Vagina (tissue), 2 donors: ENCODE measurements at places on chromosomes 5 and 9. TPM values are rescaled to one million over a fixed set of nuclear protein-coding genes. Genes with fewer than 3 reads are reported as not detected.

DNA sequence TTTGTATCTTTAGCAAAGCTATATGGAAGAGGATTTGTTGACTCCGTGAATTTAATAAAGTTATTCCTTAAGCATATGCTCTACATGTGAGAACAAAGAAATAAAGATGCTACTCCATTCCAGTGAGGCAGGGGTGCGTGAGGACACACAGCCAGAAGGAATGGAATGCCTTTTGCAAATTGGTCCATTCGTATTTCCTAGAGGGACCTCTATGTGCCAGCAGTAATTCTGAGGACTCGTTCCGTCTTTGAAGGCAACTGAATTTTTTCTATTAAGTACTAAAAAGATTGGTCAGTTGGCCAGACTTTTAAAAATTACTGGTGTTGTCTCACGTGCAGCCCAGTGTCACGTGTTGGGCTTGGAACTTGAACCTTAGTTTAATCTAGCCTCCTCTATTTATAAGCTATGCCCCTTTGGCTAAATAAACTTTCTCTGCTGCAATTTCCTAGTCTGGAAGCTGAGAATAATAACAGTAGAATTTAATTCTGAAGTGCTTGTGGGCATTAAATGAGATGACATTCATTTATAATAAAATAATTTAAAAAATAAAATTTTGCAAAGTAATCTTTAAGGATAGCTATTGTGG is 13.9 kb downstream of the RAI14 start:
- no peak overlapping the region for H3K27ac ChIP-seq
- peaks cover 24% of the 10 kb centered on the region for H3K4me1 ChIP-seq
- no peak overlapping the region for H3K4me3 ChIP-seq
- no peaks in the 10 kb centered on the region for H3K27me3 ChIP-seq
- no peaks in the 10 kb centered on the region for H3K36me3 ChIP-seq

- DNase-seq = no peak
- no peak overlapping the region for H3K4me3 ChIP-seq
- H3K27me3 ChIP-seq = no peaks in the 10 kb centered on the region
- H3K36me3 ChIP-seq = no peaks in the 10 kb centered on the region
Observed at GRCh38 chr5:66757219-66757833, 161.1 kb downstream of the MAST4 start.

GRCh38 chr5:54886866-54887265 is 98.5 kb downstream of the ESM1 start:
- H3K27me3 ChIP-seq = no peaks in the 10 kb centered on the region
- H3K36me3 ChIP-seq = no peaks in the 10 kb centered on the region
- H3K4me1 ChIP-seq = peaks cover 4% of the 10 kb centered on the region
- DNase-seq = no peak

DNA sequence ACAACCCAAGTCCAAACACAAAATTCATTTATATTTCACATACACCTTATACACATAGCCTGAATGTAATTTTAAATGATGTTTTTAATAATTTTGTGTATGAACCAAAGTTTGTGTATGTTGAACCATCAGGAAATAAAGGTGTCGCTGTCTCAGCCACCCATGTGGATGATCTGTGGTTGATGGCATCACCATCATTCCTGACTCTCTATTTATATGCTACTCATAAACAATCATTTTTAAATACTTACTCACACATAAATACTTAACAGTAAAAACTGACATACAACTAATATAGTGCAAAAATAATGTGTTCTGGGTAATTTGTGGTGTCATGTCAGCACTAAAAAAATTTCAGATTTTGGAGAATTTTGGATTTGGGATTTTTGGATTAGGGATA is 38.4 kb downstream of the SMC5 start:
- H3K36me3 ChIP-seq = peaks cover 25% of the 10 kb centered on the region
- no peaks in the 10 kb centered on the region for H3K4me1 ChIP-seq
- no peaks in the 10 kb centered on the region for H3K27me3 ChIP-seq
- no peak overlapping the region for H3K27ac ChIP-seq
- DNase-seq = no peak

GRCh38 chr5:76475936-76476335 is 72.9 kb downstream of the IQGAP2 start:
- no peaks in the 10 kb centered on the region for H3K27me3 ChIP-seq
- no peaks in the 10 kb centered on the region for H3K36me3 ChIP-seq
- no peak overlapping the region for H3K27ac ChIP-seq
- H3K4me1 ChIP-seq = no peaks in the 10 kb centered on the region
- no peak overlapping the region for H3K4me3 ChIP-seq
- no peak for DNase-seq

DNA sequence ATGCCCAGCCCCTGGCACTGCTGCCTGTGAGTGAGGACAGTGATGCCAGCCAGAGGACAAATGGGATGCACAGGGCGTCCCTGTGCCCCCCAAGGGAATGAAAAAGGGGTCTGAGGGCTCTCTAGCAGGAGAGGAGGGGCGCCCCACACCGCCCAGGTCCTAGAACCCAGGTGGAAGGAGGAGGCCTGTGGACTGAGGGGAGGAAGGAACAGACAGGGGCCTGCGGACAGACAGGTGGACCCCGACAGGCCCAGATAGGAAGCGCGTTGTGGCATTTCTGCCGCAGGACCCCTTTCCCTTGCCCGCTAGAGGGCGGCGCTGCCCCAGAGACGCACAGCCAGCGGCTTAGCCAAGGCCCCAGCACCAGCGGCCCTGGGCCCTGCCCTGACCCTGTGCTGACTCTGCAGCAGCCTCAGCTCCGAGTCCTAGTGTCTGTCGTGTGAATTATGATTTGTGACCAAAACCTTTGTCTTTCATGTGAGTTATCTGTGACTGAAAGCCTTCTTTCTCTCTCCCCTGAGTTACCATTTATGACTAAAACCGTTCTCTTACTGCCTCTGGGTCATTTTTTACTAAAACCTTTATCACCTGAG is 30.7 kb downstream of the TRIP13 start:
- no peak overlapping the region for H3K4me3 ChIP-seq
- H3K36me3 ChIP-seq = no peaks in the 10 kb centered on the region

DNA sequence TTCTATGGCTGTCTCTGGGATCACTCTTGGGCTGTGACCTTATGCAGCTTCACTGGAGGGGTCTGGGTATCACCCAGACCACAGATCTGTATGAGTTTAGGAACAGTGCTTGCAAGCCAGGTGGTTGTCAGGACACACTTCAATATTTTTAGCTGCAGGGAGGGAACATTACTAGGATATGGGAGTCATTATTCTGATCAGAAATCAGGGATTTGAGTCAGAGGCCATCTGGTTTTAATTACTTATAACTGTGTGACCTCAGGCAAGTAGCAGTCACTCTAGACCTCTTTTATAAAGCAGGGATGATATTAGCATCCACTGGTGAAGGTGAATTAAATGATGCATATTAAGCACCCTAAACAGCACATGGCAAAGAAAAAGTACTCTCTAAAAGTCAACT is 60.1 kb upstream of the NMUR2 start:
- H3K27me3 ChIP-seq = no peaks in the 10 kb centered on the region
- H3K4me1 ChIP-seq = no peaks in the 10 kb centered on the region
- no peak overlapping the region for H3K27ac ChIP-seq
- no peaks in the 10 kb centered on the region for H3K36me3 ChIP-seq

DNA sequence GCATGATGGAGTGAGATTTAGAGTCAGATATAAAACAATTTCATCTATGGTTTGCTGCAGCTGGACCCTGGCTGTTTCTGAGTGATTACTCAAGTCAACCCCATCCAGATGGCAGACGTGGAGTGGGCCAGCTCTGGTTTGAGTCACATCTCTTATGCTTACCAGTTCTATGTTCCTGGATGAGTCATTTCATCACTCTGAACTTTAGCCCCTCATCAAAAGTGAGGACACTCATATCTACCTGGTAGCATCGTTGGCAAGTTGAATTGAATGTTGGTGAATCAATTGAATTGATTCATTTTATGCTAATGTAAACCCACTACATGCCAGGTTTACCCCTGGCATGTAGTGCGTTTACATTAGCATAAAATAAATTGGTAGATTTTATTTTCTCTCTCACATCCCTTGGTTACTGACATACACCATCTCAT is 176.4 kb downstream of the FGF18 start:
- no peak overlapping the region for H3K4me3 ChIP-seq
- H3K27me3 ChIP-seq = no peaks in the 10 kb centered on the region
- DNase-seq = no peak
- no peaks in the 10 kb centered on the region for H3K36me3 ChIP-seq
- H3K27ac ChIP-seq = no peak overlapping the region

DNA sequence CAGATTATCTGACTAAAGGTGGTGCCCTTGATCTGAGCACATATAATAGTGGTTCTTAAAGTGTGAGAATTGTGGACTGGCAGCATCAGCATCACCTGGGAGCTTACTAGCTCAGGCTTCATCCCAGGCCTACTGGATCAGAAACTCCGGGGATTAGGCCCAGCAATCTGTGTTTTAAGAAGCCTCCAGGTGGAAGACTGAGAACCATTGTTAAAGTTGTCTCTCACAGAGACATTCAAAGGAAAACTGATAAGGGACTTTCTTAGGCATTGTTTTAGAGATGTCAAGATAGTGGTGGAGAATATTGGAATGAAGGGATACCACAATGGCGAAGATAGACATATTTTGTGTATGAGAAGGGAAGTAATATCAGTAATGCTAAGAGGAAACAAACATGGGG is 59.5 kb downstream of the STX17 start:
- no peaks in the 10 kb centered on the region for H3K27me3 ChIP-seq
- no peaks in the 10 kb centered on the region for H3K36me3 ChIP-seq
- H3K27ac ChIP-seq = no peak overlapping the region
- no peaks in the 10 kb centered on the region for H3K4me1 ChIP-seq

DNA sequence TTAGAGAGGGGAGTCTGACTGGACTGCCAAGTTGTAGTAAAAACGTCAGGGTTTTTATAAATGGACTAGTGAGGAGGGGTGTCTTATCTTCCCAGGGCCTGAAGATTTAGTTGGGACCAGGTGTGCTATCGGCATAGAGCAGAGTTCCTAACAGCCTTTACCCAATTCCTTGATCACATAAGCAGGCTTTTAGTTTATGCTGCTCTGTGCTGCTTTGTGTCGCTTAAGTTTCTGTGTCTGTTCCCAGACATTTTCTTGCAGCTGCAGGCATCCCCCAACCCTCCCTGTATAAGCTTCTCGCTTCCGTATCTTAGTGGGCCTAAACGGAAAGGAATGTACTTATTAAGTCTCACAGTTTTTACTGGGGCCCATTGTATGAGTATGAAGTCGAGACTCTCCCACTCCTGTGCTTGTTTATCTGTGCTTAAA is 2.6 kb upstream of the SMC5 start:
- peaks cover 48% of the 10 kb centered on the region for H3K4me1 ChIP-seq
- H3K27me3 ChIP-seq = no peaks in the 10 kb centered on the region
- peak overlapping the region; percentile 21 for H3K27ac ChIP-seq
- H3K4me3 ChIP-seq = peak overlapping the region; percentile 20
- H3K36me3 ChIP-seq = no peaks in the 10 kb centered on the region
- DNase-seq = no peak

- H3K4me3 ChIP-seq = no peak overlapping the region
- DNase-seq = no peak
- H3K27me3 ChIP-seq = no peaks in the 10 kb centered on the region
Observed at GRCh38 chr5:158758675-158759074, 341.0 kb downstream of the EBF1 start.

DNA sequence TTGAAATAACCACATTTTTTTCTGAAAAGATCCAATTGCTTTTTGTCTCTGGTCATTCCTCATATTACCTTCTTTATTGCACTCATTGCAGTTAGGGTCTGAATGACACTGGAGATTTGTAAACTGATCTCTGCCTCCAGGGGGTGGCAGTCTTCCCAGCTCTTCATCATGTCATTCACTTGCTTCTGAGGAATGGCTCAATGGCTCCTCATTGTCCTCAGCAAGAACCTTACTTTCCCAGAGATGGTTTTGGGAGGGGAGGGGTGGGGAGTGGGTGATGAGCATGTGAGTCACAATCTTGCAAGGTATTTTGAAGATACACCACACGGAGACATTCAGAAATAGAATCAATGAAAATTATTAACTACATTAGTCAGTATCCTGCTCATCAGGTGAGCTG is 159.8 kb upstream of the GAS1 start:
- no peaks in the 10 kb centered on the region for H3K36me3 ChIP-seq
- no peak overlapping the region for H3K4me3 ChIP-seq
- H3K4me1 ChIP-seq = no peaks in the 10 kb centered on the region
- DNase-seq = no peak

DNA sequence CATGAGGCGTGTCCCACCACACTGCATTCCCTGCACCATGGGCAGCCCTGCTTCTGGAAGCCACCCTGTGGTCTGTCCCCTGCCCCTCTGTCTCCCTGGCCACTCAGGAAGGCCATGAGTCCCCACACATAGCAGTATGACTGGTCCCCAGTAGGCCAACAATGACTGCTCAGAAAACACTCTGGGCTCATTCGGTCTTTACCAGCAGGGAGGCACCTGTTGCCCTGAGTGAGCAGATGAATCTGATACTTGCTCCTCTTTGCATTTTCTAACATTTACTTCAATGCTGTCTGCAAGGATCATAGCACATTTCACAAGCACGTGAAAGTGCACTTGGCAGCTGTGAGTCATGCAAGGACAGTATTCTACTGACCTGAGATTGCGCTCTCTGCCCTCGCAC is 365.4 kb upstream of the IRX1 start:
- H3K36me3 ChIP-seq = no peaks in the 10 kb centered on the region
- H3K4me3 ChIP-seq = no peak overlapping the region
- no peak overlapping the region for H3K27ac ChIP-seq
- DNase-seq = no peak

DNA sequence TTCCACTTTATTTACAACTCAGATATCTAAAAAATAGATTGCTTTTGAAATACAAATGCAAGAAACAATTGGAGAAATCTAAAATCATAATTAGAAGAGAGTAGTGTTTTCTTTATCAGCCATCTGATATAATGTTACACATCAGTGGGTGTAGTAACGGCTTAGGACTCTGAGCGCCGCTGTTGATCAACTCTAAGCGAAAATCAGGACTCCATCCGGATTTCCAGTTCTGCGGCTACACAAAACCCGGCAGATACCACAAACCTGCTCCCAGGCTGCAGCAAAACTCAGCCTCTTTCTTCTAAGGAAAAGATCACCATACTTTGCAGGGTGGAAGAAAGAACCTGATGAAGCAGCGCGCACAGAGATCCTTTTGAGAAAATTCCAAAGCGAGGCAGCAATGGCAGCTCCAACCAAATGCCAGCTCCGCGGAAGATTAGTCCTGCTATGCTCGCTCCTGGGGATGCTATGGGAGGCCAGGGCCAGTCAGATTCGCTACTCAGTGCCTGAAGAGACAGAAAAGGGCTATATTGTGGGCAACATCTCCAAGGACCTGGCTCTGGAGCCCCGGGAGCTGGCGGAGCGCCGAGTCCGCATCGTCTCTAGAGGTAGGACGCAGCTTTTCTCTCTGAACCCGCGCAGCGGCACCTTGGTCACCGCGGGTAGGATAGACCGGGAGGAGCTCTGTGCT is at the start of gene PCDHGA9:
TSS of gene PCDHGA9 (plus strand) at position 226 of the 691 bp plus-strand sequence. CDS start at position 401, 175 bp downstream.
- no peaks in the 10 kb centered on the region for H3K27me3 ChIP-seq
- H3K4me3 ChIP-seq = peak within 1 kb of the TSS; percentile 24
- H3K36me3 ChIP-seq = no peaks in the 10 kb centered on the region
- no peak for DNase-seq
- no peak within 1 kb of the TSS for H3K27ac ChIP-seq
- no peaks in the 10 kb centered on the region for H3K4me1 ChIP-seq

- DNase-seq = no peak
- H3K4me3 ChIP-seq = no peak overlapping the region
- no peaks in the 10 kb centered on the region for H3K4me1 ChIP-seq
- no peaks in the 10 kb centered on the region for H3K36me3 ChIP-seq
Observed at GRCh38 chr5:92102313-92102712, 719.2 kb upstream of the ARRDC3 start.

SCGB3A1 gene
- total RNA-seq = not detected

ZFP2 gene
- total RNA-seq = 2.2 TPM

SLCO6A1 gene
- total RNA-seq = not detected

PDE8B gene
- total RNA-seq = 5.9 TPM

HABP4 gene
- 17.2 TPM for total RNA-seq

NOXA1 gene
- 2.9 TPM for total RNA-seq

TLE1 gene
- 75.1 TPM for total RNA-seq

AFAP1L1 gene
- total RNA-seq = 14.7 TPM

NIPSNAP3A gene
- 25.8 TPM for total RNA-seq

DMRT2 gene
- 2.5 TPM for total RNA-seq
